Gastrocnemius medialis (tissue), 4 donors: ENCODE measurements at places on chromosomes 16 and 17.

GRCh38 chr16:80008857-80009256, 408.3 kb upstream of the MAF start:
- no peak for DNase-seq
- no peaks in the 10 kb centered on the region for H3K36me3 ChIP-seq
- H3K27ac ChIP-seq = no peak overlapping the region
- H3K4me3 ChIP-seq = no peak overlapping the region
- no peaks in the 10 kb centered on the region for H3K4me1 ChIP-seq
- no peaks in the 10 kb centered on the region for H3K27me3 ChIP-seq

GRCh38 chr17:41393826-41394225, 3.6 kb downstream of the KRT31 start:
- no peaks in the 10 kb centered on the region for H3K27me3 ChIP-seq
- no peak for DNase-seq
- no peak overlapping the region for H3K27ac ChIP-seq
- H3K4me1 ChIP-seq = peaks cover 11% of the 10 kb centered on the region
- H3K4me3 ChIP-seq = no peak overlapping the region

GRCh38 chr17:47604598-47604927, 45.2 kb upstream of the KPNB1 start:
- peak overlapping the region; percentile 47 for H3K27ac ChIP-seq
- H3K4me3 ChIP-seq = no peak overlapping the region
- H3K27me3 ChIP-seq = no peaks in the 10 kb centered on the region
- H3K36me3 ChIP-seq = peaks cover 4% of the 10 kb centered on the region

DNA sequence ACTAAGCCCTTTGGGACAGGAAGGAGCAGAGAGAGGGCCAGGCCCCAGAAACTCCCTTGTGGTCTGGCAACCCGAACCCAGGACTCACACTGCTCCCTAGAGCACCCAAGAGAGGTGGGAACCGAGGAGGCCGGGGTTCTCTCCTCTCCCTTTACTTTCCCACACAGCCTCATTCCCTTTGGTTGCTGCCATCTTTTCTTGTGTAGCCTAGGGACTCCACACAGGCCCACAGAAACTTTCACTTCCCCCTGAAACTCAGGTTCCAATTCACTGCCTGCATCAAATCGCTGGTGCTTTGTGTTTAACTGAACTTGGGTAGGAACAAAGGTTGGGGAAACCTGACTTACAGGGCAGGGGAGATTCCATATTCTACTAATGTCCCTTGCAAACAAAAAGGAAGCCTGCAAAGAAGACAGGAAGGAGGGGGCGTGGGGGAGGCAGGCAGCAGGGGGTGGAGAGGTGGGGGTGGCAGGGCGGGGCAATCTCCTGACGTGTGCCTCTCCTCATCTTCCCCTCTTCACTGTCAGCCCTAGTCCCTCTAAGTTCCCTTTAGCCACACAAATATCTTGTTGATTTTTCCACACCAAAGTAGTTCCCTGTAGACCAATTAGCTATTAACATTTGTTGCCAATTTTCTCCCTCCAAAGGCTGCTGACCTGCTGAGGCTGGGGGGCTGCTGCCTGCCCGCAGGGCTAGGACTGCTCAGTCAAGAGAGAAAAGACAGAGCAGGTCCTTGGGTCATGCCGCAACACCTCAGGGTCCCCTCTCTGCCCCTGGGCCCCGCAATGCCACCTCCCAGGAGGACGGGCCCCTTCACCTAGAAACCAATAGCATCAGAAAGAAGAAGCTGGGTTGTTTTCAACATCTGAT, 8.0 kb downstream of the ST3GAL2 start:
- no peaks in the 10 kb centered on the region for H3K36me3 ChIP-seq
- H3K4me3 ChIP-seq = no peak overlapping the region
- no peak for DNase-seq
- H3K27ac ChIP-seq = peak overlapping the region; percentile 95

- H3K4me1 ChIP-seq = no peaks in the 10 kb centered on the region
- H3K27ac ChIP-seq = no peak overlapping the region
- H3K36me3 ChIP-seq = no peaks in the 10 kb centered on the region
Observed at GRCh38 chr17:71866095-71866494, 254.7 kb upstream of the SOX9 start.
